ENCODE measurements at places on chromosomes 11 and 22. TPM values are rescaled to one million over a fixed set of nuclear protein-coding genes. Genes with fewer than 3 reads are reported as not detected.

- H3K27me3 ChIP-seq: peaks cover 32% of the 10 kb centered on the region
- peaks cover 7% of the 10 kb centered on the region for H3K4me1 ChIP-seq
- no peak overlapping the region for H3K27ac ChIP-seq
- no peak overlapping the region for H3K4me3 ChIP-seq
- H3K36me3 ChIP-seq: no peaks in the 10 kb centered on the region
- DNase-seq: no peak
Measured at GRCh38 chr11:19672586-19673206, 39.9 kb upstream of the NAV2 start.

Gene KIRREL3
- not detected for total RNA-seq

DNA sequence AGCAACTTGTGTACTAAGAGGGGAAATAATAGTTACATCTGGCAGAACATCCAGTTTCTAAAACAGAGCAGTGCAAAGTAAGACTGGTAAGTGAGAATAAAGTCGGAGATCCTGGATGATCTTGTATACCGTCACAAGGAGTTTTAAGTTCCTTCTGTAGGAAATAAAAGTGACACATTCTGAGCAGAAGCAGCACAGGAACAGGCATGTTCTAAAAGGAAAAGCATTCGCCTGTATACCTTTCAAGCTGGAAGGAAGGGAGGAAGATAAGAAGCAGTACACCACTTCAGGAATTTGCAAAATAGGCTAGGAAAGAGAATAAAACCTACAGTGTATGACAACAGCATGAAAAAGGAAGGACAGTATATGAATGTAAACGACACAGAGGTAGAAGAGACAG is 106.2 kb upstream of the TP53AIP1 start:
- peaks cover 2% of the 10 kb centered on the region for H3K27me3 ChIP-seq
- H3K36me3 ChIP-seq: peaks cover 3% of the 10 kb centered on the region
- no peaks in the 10 kb centered on the region for H3K4me1 ChIP-seq
- H3K4me3 ChIP-seq: no peak overlapping the region
- DNase-seq: no peak

- H3K4me3 ChIP-seq: peak overlapping the region; percentile 99
- H3K27ac ChIP-seq: peak overlapping the region; percentile 99
- no peak for DNase-seq
- peaks cover 47% of the 10 kb centered on the region for H3K4me1 ChIP-seq
- peaks cover 9% of the 10 kb centered on the region for H3K36me3 ChIP-seq
Measured at GRCh38 chr22:36239150-36239400, 252 bp downstream of the APOL2 start.

- peak overlapping the region; percentile 55 for H3K4me3 ChIP-seq
- peaks cover 74% of the 10 kb centered on the region for H3K27me3 ChIP-seq
- H3K27ac ChIP-seq: no peak overlapping the region
Measured at GRCh38 chr22:19766511-19767426, 6.2 kb downstream of the TBX1 start.

- peaks cover 2% of the 10 kb centered on the region for H3K36me3 ChIP-seq
- no peaks in the 10 kb centered on the region for H3K4me1 ChIP-seq
- no peak overlapping the region for H3K27ac ChIP-seq
- no peaks in the 10 kb centered on the region for H3K27me3 ChIP-seq
Measured at GRCh38 chr11:15419696-15420095, 305.0 kb downstream of the INSC start.

Gene TRIM51
- 0.17 TPM for total RNA-seq

DNA sequence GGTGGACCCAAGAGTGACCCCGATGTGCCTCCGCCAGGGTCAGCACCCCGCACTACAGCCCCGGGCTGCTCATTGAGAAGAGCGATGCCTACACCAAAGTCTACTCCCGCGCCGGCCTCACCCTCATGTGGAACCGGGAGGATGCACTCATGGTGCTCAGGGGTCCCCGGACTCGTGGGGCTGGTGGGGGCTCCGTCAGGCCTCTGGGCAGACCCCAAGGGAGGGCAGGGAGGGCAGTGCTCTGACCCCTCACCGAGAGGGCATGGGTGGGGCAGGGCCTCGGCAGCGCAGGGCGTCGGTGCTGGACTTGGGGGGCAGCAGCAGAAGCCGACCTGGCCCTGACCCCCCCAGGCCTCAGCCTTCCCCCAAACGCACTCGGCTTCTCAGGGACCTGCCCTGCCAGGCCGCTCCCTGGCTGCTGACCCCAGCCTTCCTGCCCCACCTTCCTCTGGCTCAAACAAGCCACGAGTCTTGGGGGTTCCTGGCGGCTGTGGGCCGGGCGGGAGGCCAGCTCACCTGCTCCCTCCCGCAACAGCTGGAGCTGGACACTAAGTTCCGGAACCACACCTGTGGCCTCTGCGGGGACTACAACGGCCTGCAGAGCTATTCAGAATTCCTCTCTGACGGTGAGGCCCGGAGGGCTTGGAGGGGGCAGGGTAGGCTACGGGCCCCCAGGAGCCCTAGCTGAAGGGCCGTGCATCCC is 2.9 kb downstream of the MUC2 start:
- peak; percentile 3 for DNase-seq
- H3K4me3 ChIP-seq: no peak overlapping the region
- H3K4me1 ChIP-seq: no peaks in the 10 kb centered on the region

Gene H19
- total RNA-seq: not detected

Measured in T-helper 17 cell (primary cell).